ENCODE measurements at places on chromosomes 4 and X.

GRCh38 chr4:169120624-169121023 lies 110.6 kb upstream of the CBR4 start:
- DNase-seq, result no peak

DNA sequence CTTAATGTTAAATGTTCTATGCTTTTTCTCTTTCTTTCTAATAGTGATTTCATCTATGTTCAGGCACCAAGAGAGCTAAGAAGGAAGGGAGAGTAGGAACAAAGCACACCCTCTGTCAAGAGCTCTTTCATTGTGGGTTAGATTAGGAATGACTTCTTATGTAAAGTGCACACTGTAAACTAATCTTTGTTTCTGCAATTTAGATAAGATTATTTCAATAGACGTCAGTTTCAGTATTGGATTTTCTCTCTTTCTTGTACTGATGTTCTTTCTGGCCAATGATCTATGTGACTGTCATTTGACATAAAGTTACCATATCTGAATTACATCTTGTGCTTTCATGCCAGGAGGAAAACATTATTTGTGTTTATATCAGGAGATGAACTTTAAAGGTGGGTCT lies 48.2 kb downstream of the ATOH1 start:
- DNase-seq, result no peak

GRCh38 chrX:42176789-42177188 lies 253.4 kb upstream of the CASK start:
- DNase-seq, result no peak

DNA sequence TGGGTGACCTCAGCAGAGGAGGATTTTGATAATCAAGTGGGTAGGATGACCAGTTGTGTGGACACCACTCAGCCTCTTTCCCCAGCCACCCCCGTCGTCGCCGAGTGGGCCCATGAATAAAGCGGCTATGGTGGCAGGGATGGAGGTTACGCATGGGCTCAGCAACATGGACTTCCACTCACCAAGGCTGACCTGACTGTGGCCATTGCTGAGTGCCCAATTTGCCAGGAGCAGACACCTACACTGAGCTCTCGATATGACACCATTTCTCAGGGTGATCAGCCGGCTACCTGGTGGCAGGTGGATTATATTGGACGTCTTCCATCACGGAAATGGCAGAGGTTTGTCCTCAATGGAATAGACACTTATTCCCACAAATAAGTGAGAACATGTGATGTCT lies 361.3 kb downstream of the KLHL4 start:
- no peak for DNase-seq

- peak; percentile 2 for DNase-seq
Observed at GRCh38 chr4:155745984-155746383, 12.8 kb upstream of the GUCY1B1 start.

DNA sequence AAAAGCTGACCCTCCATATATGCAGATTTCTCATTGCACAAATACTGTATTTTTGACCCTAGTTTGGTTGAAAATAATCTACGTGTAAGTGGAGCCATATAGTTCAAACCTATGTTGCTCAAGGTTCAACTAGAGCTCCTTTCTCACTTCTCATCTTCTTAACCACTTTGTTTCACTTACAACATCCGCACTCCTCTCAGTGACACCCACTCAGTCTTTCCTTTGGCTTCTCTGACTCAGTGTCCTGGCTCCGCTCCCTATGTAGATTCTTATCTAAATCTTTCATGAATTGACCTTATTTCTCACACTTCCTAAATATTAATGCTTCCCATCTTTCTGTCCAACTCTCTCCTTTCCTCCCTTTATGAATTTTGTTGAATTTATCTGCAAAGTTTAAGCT lies 32.9 kb upstream of the DKK2 start:
- DNase-seq, result peak; percentile 63

- peak; percentile 75 for DNase-seq
Observed at GRCh38 chr4:100348473-100348872, 158.2 kb upstream of the DDIT4L start.

DNA sequence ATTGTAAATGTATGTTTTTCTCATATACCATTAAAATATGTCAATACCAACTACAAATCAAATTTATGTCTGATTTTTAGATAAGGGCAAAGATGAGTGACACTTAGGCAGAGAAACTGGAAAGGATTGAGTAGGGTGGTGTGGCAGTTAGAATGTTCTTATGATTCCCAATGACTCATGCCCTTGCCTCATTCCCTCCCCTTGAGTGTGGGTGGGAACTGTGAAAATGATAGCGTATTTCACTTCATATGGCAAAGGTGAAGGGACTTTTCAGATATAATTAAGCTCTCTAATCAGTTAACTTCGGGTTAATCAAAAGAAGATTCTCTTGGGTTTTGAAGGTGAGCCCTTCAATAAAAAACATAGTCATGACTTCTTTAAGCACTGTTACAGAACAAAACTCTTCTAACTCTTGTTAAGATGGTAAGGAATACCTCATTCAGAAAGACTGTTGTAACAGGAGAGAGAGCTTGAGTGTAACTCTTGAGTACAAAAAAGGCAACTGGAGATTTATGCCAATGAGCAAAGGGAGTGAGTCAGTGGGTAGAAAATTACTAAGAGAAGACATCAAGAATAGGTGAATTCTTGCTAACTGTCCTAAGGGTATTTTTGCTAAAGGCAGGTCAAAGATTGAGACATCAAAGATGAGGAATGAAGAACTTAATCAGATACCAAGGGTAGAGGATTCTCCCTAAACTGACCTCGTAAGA lies 329.5 kb downstream of the KCTD8 start:
- DNase-seq, result no peak

- DNase-seq, result peak; percentile 42
Observed at GRCh38 chr4:138037696-138038095, 204.5 kb downstream of the SLC7A11 start.

- DNase-seq, result no peak
Observed at GRCh38 chrX:150762258-150763165, 69.3 kb downstream of the MTMR1 start.

DNA sequence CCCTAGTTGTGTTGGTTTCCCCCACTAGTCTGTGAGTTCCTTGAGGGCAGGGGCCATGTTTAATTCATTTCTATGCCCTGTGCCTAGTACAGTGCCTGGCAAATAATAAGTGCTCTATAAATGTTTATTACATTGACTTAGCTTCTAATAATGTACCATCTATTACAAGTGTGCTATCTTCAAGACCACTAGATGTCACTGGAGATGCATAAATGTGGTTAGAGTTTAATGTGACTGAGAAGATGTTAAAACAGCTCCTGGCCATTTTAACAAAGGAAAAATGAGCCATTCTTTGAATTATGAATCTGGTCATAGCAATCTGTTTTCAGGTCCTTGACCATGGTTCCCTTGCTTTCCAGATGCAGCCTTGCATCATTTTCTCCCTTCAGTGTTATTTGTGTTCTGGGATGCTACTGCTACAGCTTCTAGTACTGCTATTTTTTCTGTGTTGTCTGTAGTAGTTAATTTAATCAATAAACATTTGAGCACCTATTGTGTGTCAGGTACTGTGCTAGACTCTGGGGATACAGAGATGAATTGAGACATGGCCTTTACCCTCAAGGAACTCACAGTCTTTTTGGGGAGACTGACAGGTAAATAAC lies 43.2 kb downstream of the SLC9A6 start:
- DNase-seq, result peak; percentile 55

- no peak for DNase-seq
Observed at GRCh38 chrX:47610511-47610910, 9.1 kb downstream of the SYN1 start.

GRCh38 chrX:115378471-115378870 lies 89.0 kb downstream of the LUZP4 start:
- DNase-seq, result peak; percentile 27
